Fibroblast of skin of left biceps (primary cell): ENCODE measurements at places on chromosomes 4 and X.
A peak's percentile ranks its signal among the peaks of the same experiment; 100 is the strongest.

DNA sequence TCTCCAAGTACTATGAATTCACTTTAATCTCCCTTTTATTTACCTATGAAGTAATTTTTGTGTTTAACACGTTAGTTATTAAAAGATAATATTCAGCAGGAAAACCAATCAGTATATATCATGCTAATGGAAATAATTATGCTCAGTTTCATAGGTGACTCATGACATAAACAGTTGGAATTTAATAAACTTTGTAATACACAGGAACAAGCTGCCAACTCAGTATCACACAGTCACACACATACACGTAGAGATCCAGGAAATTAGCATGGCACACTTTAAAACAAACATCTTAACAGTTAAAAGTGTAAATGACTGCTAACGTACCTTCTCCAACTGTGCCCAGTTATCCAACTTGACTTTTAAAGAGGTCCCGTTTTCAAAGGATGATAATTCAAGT lies 2.3 kb downstream of the SPATA4 start:
- DNase-seq: no peak

GRCh38 chrX:41026702-41027078 lies 58.6 kb upstream of the USP9X start:
- no peak for DNase-seq

- DNase-seq: no peak
Observed at GRCh38 chr4:165612936-165613335, 234.1 kb downstream of the CPE start.

DNA sequence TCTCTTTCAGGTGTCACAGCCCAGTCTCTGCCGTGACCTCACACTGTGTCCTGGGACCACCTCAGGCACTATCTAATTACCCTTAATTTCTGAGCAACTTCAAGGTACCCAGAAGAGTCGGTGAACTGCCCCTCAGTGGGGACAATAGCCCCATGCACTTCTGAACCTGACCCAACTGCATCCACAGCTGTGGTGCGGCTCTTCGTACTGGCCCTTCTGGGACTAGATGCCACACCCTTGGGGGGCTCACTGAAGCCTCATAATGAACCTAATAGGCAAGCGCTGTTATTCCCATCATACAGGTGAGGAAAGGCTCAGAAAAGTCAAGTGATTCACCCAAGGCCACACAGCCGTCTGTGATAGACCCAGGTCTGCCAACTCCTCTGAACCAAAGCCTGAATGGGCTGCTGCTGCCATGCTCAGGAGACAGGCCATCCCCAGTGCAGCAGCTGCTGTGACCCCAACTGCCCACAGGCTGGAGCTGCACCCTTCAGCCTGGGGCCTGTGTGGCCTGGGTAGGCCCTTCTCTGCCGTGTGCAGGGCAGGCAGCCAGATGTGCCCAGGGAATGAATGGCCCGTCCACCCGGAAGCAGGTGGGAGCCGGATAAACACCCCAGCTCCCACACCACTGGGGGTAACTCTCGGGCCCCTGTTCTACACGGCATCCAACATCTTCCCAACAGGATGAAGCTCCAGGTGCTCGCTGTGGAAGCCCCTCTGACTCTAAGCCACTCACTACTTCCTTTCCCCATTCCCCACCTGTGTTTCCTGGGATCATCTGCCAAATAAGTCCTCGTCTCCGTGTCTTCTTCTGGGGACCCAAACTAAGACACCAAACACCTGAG lies 35.9 kb downstream of the HMX1 start:
- DNase-seq: no peak

GRCh38 chr4:142373610-142374009 lies 472.5 kb downstream of the INPP4B start:
- no peak for DNase-seq

DNA sequence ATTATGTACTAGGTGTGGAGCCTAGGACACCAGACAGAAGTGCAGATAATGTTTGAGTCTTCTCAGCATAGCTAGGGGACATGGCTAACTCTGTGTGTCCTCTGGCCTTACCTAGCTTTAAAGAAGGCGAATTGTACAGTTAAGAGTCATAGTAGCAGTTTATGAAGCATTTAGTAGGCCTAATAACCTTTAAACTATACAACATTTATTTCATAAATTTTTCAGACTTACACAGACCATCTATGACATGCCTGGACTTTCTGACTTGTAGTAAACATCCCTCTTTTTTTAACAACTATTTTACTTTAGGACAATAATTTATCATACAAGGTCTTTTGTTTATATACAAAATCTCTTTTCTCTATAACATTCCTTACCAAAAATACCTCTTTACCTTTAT lies 37.4 kb downstream of the ETNPPL start:
- DNase-seq: no peak

DNA sequence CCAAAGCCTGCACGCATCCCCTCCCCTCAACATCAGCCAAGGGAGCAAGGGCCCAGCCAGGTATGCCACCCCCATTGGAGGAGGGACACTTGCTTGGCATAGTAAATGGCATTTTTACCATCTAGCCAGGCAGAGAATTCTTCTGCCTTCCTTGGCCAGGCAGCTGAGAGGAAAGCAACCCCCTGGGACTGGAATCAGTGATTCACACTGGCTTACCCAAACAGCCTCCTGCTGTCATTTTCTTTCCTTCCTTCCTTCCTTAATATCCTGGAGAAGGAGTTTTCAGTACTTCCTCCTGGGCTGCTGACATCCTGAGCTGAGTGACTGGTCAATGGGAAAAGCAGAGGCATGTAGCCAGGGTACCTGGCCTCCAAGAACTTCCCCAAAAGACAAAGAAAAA lies 28.6 kb upstream of the KIAA1210 start:
- no peak for DNase-seq

GRCh38 chr4:99301376-99302164 lies 10.8 kb upstream of the ADH1A start:
- peak; percentile 2 for DNase-seq

DNA sequence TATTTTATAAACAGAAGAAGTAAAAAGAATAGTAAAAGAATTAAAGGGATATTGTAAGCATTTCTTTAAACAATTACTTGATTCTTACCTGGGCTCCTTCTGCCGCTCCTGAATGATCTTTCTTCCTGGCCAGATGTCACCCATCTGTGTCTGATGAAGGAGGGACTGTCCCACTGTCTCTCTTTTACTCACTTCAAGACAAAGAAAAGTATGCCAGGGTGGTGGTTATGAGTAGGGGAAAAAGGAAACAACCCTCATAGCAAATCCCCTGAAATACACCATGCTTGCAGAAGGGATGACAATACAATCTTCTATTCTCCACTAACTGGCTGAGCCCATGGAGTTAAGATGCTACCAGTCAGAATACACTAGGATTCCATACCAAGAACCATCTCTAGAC lies 31.1 kb downstream of the SYTL4 start:
- DNase-seq: no peak

GRCh38 chr4:121789455-121789854 lies 11.7 kb upstream of the EXOSC9 start:
- DNase-seq: no peak

GRCh38 chrX:53116101-53116500 lies 22.2 kb downstream of the KANTR start:
- DNase-seq: no peak

DNA sequence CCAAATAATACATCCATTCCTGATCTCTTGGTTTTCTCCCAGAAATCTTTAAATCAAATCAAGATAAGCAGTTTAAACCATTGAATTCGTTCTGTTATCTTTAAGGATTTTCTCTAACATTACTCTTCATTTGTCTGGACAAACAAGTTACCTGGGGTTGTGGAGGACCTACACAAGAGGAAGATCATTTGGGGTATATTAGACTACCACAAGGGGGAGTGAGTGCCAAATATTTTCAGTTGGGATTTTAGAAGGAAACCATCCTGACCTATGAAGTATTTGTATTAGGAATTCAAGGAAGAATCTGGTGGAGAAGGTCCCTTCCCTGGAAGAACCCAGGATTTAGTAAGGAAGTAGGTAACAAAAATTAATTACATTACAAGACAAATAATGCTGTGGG lies 12.0 kb upstream of the DCHS2 start:
- DNase-seq: no peak

DNA sequence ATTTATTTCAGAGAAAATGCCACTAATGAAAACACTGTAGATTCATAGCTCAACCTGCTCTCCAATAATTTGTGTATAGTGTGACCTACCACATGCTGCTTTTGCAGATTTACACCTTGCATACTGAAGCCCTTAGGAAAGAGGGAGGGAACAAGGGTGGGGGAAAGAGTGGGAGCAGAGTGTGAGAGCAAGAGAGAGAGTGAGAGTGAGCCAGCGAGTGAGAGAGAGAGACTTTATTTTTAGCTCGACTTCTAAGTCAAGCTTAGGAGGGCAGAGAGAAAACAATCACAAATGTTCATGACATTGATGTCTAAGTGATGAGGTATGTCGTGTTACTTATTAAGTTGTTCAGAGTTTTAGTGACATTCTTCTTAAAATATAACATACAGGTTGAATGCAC lies 112.5 kb upstream of the HAND2 start:
- DNase-seq: no peak

GRCh38 chr4:133524369-133524768 lies 375.3 kb downstream of the PCDH10 start:
- DNase-seq: no peak

- no peak for DNase-seq
Observed at GRCh38 chr4:11603591-11604194, 175.0 kb upstream of the HS3ST1 start.

- DNase-seq: no peak
Observed at GRCh38 chrX:129472116-129472515, 51.2 kb downstream of the SMARCA1 start.

- no peak for DNase-seq
Observed at GRCh38 chr4:145083891-145084605, 13.9 kb downstream of the ANAPC10 start.

DNA sequence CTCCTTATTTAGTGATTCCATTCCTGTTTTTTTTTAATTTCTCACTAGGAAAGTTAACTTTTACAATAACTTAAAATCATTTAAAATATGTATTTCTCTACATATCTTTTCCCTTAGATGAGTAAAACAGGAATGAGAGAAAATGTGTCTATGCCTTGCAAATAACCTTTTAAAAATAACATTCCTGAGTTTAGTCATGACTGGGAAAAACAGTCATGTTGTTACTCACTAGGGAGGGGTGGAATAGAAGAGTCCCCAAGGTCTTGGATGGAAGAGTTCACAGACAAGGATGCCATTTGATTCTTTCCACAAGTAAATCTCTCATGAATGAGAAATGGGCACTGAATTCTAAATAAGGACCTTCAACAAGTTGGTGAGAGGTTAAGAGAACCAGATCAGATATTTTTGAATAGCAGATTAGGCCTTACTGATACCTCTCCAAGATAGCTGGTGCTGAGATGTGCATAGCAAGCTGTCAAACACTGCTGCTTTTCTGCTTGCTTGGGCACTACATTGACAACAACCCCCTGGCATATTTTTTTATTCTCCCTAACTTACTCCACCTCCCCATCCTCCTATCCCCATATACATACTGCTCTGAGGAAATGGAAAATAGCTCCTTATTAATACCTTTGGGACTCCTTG lies 25.1 kb downstream of the UGDH start:
- peak; percentile 52 for DNase-seq

DNA sequence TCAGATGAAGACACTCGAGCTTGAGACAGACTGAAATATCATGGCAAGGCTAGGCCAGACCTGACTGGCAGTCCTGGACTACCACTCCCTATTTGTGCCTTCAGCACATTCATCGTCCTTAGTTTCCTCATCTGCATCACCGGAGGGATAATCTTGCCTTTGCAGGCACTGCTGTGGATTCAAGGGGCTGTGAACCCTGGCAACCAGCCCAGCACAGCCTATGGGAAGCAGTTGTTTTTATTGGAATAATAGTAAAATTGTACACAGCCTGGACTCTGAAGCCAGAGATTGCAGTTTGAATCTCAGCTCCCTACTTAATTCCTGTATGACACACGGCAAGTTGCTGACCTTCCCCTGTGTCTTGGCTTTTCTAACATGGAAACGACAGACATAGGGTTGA lies 161.0 kb downstream of the NSUN7 start:
- no peak for DNase-seq

DNA sequence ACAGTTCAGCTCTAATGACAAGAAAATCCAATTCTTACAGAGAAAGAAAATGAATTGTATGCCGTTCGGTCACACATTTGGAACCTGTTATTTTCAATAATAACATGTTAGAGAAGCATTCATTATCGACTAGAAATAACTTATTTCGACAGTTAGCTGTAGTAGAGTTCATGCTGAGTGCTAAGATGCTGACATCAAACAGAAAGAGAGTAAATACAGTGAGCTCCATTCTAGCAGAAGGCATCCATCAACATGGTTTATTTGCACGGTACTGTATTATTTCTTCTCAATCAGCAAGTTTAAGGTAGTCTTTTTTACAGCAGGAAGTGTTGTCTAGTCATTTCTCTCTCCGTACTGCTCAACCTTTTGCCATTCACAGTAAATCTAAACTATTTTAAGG lies 732.1 kb downstream of the STIM2 start:
- DNase-seq: no peak

- no peak for DNase-seq
Observed at GRCh38 chr4:124028182-124028581, 631.6 kb downstream of the SPRY1 start.

GRCh38 chr4:91471280-91471679 lies 832.5 kb upstream of the GRID2 start:
- DNase-seq: no peak

DNA sequence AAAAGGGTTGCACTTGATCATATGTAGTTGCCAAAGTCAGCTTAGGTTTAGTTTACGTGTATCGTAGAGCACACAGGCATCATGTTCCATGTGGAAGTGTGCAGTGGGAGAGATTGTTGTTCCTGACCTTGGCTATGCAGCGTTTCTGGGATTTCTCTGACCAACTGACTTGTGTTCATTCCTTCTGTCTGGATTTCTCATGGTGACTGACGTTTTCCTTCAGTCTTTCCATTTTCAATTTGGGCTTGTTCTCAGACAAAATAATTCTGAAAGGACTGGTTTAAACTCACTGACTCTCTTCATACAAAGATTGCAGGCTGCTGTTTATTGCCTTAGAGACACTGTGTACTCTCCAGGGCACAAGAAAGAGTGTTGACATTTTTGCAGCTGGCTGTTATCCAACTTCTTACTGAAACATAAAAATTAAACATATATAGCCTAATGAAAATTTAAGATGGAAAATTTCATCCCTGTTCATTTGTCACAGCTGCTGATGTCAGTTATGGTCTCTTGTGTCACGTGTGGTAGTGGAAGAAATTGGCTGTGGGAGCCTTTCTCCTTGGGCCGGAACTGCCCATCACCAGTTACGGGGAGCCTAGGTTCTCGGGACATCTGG lies 95.4 kb downstream of the TNIP2 start:
- DNase-seq: no peak

DNA sequence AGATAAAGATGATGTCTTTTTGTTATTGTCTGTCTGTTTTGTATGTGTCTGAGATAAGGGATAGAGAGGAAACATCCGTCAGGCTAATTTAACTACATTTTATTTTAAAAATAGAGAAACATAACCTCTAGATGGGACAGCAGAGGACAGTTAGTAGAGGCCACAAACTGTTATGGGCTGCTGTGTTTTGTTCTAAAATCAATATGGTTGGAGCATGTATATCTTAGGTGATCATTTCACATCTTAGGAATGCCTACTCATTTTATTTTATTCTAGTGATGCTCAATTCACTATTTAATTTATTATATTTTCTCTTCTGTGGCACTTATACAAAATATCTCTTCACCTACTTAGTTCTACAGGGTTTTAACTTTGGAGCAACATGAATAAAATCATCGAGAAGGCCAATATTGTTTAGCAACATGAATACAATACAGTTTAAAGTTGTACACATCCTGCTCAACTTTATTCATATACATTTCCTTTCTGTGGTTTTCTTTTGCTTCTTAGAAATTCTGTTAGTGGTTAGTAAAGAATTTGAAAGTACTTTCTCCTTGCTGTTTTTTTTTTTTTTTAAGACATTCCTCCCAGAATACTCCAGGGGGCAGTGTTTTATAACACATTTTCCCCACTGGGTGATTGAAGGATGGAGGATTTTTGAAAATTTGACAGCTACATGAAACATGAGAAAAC lies 392.9 kb downstream of the UNC5C start:
- DNase-seq: peak; percentile 39
